ENCODE measurements at places on chromosomes 13 and 19.

- DNase-seq, result no peak
Observed at GRCh38 chr19:44668985-44669764, 2.1 kb upstream of the CEACAM19 start.

GRCh38 chr19:570937-571565 is 1.3 kb upstream of the BSG start:
- peak; percentile 83 for DNase-seq

GRCh38 chr13:93758575-93758974 is 532.0 kb downstream of the GPC6 start:
- DNase-seq, result no peak

- DNase-seq, result no peak
Observed at GRCh38 chr13:73187106-73187505, 128.3 kb downstream of the KLF5 start.

GRCh38 chr13:74466020-74466419 is 331.8 kb upstream of the KLF12 start:
- no peak for DNase-seq

- no peak for DNase-seq
Observed at GRCh38 chr13:48828962-48829411, 146.7 kb upstream of the FNDC3A start.

- DNase-seq, result no peak
Observed at GRCh38 chr19:30640252-30640965, 268.2 kb downstream of the ZNF536 start.

DNA sequence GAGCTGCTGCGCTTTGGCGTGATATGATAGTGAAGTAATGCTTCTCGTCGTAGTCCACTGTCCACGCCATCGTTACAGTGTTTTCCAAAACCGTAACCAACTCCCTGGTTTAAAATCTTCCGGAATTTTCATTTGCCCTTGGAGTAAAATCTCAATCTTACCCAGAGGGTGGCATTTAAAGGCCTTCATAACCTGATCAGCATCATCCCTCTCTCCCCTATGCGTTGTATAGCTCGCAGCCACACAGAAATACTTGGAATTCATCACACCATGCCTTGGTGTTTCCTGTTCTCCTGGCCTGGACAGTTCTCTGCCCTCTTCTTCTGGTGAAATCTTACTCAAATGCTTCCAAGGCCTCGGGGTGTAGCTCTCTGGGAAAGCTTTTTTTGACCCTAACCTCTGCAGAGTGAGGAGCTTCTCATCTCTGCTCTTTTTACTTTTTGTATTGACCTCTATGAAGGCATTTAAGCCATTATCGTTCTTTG is 839 bp downstream of the MPHOSPH8 start:
- DNase-seq, result peak; percentile 41

GRCh38 chr13:75492389-75492788 is 10.4 kb upstream of the TBC1D4 start:
- peak; percentile 40 for DNase-seq

DNA sequence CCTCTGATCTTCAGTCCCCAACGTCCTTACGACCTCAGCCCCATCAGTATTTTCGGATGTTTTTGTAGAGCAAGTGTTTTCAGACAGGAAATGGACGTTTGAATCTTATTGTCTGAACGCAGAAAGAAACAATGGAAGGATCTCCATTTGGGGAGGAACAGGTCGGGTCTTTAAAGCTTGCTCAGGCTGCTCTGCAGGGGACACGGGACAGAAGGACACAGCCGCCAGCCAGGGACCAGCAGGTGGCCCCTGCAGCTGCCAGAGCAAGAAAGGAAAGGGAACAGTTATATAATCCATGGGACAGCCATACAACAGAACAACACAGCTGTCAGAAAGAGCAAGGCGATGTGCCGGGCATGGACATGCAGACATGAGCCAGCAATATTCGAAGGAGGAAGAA is 18.5 kb upstream of the IGLON5 start:
- DNase-seq, result no peak

- DNase-seq, result no peak
Observed at GRCh38 chr13:47499358-47500150, 501.5 kb downstream of the SUCLA2 start.

- no peak for DNase-seq
Observed at GRCh38 chr13:44107357-44108121, 227.8 kb downstream of the LACC1 start.

GRCh38 chr19:40683437-40683836 is 7.0 kb downstream of the NUMBL start:
- no peak for DNase-seq

DNA sequence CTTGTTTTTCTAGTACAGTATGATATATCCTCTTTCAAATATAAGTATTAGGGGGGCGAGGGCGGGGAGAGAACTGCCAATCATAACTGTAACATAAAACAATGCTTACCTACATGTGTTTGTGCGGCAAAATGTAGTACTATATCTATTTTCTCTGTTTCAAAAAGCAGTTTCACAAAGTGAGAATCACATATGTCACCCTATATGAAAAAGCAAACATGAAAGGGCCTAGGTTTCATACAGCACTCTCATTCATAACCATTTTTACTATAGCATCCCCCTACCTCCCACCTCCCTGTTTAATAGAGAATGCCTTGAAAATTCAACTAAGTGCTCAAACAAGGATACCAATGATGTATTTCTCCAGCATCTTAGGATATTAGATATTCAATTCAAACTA is 5.2 kb downstream of the TGDS start:
- DNase-seq, result no peak

DNA sequence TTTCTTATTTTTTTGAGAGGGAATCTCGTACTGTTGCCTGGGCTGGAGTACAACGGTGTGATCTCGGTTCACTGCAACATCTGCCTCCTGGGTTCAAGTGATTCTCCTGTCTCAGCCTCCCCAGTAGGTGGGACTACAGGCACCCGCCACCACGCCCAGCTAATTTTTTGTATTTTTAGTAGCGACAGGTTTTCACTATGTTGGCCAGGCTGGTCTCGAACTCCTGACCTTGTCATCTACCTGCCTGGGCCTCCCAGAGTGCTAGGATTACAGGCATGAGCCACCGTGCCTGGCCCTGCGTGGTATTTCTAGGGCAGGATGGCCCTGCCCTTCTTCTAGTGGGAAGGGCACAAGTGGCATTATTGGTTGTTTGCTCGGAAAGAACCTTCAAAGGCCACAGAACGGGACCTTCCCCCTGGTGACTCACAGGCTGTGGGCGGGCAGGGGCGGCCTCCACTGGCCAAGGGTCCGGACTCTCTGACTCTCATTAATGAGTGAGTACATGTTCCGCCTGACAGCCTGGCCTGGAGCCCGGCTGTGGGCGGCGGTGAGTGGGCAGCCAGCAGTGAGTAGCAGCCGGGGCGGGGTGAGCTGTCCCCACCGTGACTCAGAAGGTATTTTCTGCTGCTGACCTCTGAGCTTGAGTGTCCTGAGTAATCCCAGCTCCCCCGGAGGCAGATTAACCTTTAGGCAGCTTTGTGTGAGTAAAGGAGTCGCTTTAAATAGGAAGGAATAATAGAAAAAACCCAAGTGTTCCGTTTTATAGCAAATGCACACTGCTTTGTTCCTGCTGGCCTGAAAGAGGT is 5.1 kb downstream of the DOT1L start:
- DNase-seq, result peak; percentile 91

DNA sequence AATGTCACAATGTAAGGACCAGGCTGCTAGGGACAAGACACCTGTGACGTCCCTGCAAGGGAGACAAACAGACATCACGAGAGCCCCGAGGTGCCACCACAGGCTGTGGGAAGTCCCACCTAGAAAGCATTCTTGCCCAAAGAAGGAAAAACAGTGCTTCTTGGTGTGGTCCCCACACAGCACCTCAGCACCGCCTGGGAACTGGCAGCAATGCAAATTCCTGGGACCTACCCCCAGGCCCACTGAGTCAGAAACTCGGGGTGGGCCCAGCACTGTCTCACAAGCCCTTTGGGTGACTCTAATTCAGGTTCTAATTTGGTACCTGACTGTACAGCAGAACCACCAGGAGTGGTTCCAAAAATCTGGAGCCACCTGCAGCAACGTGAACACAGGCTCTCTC is 13.8 kb upstream of the CCNP start:
- DNase-seq, result no peak

GRCh38 chr13:80695841-80696240 is 354.9 kb upstream of the SPRY2 start:
- DNase-seq, result no peak

DNA sequence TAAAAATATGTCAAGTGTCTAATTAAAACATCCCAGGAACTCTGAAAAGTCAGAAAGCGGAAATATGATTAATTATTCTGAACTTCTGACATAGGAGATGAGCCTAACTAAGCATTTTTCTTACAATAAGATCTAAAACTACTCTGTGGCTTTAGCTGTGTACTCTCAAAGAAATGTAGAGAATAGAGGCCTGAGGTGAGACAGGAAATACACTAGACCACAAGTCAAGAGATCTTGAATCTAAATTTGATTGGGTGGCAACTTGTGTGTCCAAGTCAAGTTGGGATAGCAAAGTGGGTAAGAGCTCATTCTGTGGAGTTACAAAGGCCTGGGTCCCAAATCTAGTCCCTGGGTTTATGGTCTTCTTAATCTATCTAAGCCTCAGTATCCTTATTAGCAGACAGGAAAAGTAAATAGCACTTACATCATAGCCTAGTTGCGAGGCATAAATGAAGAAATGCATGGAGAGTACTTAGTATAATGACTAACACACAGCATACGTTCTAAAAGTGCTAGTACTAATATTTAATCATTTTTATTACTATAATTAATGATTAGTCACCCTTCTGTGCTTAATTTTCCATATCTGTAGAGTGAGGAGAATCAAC is 9.4 kb upstream of the LRRC63 start:
- DNase-seq, result no peak

- DNase-seq, result no peak
Observed at GRCh38 chr19:7152568-7152967, 83.1 kb downstream of the ZNF557 start.

DNA sequence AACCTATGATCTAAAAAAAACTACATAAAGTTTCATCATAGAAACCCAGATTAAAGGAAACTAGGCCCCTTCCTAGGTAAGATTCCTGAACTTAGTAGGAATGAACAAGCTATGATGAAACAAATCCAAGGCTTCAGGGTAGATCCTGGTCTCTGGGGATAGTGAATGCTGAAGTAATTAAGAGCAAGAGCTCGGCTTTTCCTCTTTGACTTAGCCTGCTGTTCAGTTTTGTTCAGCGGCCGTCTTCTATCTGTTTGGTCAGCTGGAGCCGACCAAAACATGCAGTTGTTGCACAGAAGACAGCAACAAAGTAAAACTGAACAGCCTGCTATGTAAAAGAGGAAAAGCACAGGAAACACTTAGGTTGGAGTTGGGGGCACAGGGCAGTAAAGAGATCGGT is 44.1 kb upstream of the RFXAP start:
- no peak for DNase-seq

GRCh38 chr13:113649212-113649611 is 8.8 kb downstream of the ATP4B start:
- DNase-seq, result no peak

DNA sequence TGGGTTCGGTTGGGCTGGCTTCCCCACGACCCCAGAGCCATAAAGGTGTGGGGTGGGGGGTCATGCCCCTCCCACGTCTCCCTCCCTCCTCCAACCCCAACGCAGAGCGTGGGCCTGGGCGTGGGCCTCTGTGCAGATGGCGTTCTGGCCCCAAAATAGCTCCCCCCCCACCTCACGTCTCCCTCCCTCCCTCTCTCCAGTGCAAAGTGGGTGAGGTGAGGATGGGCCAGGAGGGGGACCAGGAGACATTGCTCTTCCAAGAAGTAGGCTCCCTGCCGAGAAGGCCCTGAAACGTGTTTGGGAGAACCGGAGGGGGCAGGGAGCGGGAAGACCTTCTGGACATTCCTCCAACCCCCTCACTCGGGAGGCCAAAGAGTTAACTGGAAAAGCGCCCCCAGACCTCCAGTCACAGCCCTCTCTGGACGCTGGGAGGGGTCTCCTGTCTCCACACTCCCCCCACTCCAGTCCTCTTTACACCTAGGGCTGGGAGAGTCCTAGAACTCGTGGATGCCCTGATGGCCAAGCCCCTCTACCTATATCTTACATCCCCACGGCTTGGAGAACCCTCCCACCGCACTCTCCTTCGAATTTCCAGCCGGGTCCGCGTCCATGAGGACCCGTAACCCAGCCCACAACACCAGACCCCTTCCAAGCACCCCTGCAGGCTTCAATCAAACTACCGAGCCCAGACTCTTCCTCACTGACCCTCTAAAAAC is 855 bp downstream of the UNC13A start:
- no peak for DNase-seq

DNA sequence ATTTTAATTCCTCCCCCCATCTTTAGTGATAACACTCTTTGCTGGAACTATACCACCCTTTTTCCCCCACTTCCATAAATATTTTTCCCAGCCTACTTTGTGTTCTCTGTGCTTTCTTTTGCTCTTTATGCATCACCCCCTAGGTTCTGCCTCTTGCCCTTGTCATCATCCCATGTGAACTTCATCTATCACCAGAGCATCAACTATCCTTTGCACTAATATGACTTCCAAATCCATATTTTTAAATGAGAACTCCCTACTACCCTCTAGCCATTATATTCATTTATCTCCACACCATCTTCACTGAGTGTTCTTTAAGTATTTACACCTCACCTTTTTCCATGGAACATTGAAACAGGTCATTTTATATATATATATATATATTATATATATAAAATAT is 452.7 kb downstream of the FOXO1 start:
- DNase-seq, result peak; percentile 5

- DNase-seq, result no peak
Observed at GRCh38 chr19:47099576-47100050, 14.0 kb downstream of the ZC3H4 start.

GRCh38 chr19:41990615-41991014 is 3.4 kb downstream of the ATP1A3 start:
- DNase-seq, result no peak

DNA sequence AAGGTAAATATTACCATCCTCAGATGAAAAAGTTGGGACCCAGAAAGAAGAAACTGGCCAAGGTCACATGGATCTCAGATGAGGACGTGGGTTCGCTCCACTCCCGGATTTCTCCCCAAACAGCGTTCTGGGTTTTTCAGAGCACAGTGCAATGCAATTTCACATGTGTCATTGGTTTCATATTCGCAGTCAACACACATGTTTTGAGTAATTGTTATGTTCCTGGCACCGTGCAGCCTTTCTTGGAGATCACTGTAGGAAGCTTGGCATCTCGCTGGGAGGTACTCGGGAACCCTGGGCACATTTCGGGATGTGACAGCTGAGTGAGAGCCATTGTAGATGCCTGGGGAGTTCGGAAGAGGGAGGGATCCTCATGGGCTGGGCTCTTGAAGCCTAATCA is 26.2 kb upstream of the CEBPG start:
- DNase-seq, result no peak

GRCh38 chr19:1943661-1944087 is 2.7 kb downstream of the CSNK1G2 start:
- no peak for DNase-seq

DNA sequence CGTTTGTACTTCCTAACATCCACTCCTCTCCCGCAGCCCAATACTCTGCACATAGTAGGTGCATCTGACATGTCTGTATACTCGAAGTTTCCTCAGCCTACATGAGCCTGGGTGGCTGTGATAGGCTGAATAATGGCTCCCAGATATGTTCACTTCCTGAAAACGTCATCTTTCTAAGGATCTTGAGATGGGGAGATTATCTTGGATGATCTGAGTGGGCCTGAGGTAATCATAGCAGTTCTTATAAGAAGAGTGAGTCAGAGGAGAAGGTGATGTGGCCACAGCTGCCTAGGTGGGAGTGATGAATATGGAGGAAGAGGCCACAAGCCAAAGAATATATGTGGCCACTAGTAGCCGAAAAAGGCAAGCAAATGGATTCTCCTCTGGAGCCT is 84.2 kb downstream of the AKAP11 start:
- no peak for DNase-seq

All from erythroblast (primary cell).